Sigmoid colon (tissue), 7 donors: ENCODE measurements at places on chromosomes 7 and 10. TPM values are rescaled to one million over a fixed set of nuclear protein-coding genes. Genes with fewer than 3 reads are reported as not detected.

GRCh38 chr7:115479448-115479847 lies 551.1 kb downstream of the TFEC start:
- DNase-seq = no peak

DNA sequence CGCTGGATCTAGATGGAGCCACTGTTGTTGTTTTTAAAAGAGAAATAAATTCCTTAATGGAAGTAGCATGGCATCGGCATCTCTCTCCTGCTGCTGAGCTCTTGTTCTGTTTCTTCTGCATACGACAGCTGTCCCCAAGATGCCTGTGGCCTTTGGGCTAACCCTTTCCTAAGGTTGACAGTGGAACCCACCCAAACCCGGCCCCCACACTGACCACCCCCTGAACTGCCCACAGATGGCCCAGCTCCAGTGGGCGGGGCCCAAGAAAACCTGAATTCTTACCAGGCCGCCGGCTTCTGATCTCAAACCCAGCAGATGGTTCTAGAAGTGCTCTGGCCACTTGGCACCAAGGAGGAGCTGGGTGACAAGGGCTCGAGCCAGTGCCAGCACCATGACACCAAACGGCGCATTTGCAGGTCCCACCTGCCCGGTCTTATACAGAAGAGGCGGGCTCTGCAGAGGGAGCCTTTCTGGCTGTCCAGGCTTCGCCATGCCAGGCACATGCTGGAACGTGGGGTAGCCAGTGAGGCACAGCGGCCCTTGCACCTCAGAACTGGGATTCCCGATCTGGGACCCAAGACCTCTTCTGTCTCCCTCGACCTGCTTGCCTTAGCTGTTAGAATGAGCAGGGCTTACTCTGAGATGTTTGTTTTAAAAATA lies 82.7 kb downstream of the RGS10 start:
- no peak for DNase-seq

DNA sequence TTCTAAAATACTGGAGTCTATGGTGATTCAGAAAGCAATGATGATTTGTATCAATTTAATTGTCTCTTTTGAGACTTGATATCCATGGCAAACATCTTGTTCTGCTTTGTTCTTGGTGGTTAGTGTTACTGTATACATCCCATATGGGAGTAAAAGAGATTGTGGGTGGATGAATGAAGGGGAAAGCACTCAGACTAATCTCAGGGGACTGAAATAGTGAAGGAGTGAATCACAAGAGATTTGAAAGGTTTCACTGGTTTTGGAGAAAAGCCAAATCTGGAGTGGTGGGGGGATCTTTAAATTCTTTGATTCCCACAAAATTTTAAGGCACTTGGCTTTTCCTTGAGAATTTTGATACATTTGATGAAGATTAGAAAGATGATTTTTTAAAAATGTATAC lies 369.4 kb downstream of the INHBA start:
- no peak for DNase-seq

GPR15LG gene
- not detected for total RNA-seq

DNA sequence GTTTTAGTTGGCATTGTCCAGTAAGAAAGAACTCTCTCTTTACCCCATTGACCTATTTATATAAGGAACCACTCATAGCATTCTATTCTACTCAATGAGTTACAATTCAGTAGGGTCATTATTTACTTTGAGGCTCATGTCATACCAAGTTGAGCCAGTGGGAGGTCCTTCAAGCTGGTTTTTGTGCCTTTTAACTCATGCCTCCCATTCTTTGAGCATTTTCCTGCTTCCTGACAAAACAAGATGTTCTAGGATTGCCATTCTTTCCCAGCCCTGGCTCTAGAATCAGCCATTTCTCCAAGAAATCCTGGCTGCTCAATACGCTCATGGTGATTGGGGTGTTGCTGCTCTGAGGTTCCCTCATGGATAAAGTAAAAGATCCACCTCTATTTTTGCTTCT lies 250.1 kb downstream of the ABCA13 start:
- DNase-seq = no peak

IDI2 gene
- total RNA-seq = not detected

VPS50 gene
- total RNA-seq = 21.7 TPM

NPC1L1 gene
- total RNA-seq = 0.54 TPM

- DNase-seq = peak; percentile 46
Measured at GRCh38 chr10:130770018-130770630, 541.4 kb downstream of the TCERG1L start.

MYL10 gene
- not detected for total RNA-seq
